Stimulated activated CD4-positive, alpha-beta T cell treated with anti-CD3 and anti-CD28 coated beads, TNF-alpha, amount 100 ng/mL, for 4 hours (primary cell): ENCODE measurements at places on chromosomes 16 and 17.

DNA sequence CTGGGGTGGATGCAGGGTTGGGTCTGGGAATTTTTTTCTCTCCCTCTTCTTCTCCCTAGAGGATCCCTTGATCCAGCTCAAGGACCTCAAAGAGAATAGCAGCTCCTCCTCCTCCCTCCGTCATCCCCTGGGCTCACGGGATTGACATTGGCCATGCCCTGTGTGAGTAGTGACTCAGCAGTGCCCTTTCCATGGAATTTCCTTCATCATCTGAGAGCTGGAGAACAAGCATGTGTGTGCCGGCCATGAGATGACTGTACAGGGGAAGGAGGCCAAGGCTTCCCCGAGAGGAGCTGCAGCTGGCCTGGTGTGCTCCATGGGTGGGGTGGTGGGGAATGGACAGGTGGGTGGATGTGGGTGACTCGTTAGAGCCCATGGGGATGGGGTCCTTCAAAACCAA, 8.9 kb upstream of the WSCD1 start:
- no peak for DNase-seq

- DNase-seq: no peak
Measured at GRCh38 chr17:18093616-18094408, 6.1 kb downstream of the DRG2 start.

DNA sequence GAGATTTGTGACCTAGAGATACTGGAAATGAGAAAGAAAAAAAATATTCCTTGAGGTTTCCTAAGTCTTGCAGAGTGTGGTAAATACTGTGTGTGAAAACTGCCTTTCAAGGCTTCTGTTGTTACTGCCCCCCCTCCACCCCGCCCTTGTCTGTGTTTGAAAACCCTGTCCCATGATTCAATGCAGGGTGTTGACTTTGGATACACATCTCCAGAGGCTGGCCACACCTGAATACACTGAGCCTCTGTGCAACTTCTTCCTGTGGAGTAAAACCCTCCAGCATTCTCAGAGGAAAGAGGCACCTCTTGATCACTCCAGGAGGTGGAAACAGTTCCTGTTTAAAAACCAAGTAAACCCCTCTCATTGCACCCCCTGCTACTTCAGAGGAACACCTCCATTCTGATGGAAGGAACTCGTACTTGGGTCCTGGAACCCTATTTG, 123.0 kb upstream of the CACNG5 start:
- no peak for DNase-seq

DNA sequence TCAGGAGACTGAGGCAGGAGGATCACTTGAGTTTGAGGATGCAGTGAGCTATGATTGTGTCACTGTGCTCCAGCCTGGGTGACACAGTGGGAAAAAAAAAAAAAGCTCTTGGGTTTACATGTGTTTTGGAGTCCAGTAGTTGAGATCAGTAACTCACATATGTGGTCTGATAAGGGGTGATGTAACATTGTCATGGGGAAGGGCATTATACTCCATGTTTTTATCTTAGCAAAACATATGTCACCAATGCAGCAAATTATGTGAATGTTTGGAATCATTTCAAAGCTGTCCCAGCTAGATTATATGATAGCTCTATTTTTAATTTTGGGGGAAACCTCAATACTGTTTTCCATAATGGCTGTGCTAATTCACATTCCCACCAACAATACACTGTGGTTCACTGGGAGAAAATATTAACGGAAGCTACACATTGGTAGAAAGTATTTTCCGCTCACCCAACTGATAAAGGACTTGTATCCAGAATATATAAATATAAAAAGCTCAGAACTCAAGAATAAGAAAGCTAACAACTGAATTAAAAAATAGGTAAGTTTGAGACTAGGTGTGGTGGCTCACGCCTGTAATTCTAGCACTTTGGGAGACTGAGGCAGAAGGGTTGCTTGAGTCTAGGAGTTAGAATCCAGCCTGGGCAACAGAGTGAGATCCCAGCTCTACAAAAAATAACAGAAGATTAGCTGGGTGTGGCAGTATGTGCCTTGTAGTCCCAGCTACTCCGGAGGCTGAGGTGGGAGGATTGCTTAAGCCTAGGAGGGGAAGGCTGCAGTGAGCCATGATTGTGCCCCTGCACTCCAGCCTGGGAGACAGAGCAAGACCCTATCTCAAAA, 224.1 kb upstream of the TBX2 start:
- DNase-seq: no peak

- no peak for DNase-seq
Measured at GRCh38 chr16:73885319-73885718, 411.3 kb upstream of the PSMD7 start.

DNA sequence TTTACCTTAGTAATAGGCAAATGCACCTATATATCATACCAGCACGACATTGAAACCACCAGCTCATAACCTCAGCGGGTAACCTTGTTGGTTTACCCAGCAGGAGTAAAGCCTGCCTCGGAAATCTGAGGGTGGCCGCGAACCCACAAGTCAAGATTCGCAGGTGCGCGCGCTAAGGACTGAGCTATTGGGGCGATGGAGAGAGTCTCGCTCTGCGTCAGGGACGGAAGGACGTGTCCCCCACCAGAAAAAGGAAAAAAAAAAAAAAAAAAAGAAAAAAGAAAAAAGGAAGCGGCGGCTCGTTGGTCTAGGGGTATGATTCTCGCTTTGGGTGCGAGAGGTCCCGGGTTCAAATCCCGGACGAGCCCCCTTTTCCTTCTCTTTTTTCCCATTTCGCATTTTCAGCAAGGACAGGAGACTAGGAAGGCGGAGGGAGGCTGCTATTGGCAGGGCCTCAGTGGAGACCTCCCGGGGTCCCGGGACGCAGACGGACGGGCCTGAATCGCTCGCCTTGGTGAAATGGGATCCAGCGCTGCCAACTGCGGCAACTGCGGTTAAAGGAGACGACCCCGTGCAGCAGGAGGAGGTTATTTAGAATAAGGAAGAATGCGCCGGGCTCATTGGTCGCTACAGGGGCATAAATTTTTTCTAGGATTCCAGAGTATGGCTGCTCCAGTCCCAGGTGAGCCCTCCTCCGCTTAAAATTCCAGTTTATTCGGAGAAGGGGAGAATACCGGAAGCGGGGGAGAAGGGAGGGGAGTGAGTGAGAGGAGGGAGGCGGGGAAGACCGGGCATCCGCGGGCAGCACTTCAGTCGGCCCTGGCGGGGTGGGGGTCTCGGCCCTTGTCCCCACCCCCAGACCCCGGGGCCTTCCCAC, at the start of gene OR1F1:
Gene OR1F1 (plus strand): TSS at position 407 of the 877 bp plus-strand sequence.
- no peak for DNase-seq

DNA sequence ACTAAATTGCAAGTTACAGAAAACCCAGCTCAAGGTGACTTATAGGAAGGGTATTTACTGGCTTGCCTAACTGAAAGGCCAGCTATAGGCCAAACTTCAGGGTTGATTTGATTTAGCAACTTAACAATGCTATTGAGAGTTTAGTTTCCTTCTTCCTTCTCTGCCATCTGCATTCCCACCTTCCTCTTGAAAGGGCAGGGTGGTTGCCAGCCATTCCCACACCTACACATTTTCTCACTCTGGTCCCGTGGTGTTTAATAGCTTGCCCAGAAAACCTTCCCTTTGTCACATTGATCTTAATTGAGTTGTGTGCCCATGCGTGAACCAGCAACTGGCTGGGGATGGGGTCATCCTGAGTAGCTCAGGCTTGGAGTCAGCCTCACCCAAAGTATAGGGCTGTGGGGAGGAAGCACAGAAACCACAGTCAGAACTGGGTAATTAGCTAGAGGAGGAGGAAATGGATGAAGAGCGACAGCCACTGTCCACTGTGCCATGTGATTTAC, 194.7 kb downstream of the SPECC1 start:
- DNase-seq: no peak

- no peak for DNase-seq
Measured at GRCh38 chr16:2689968-2690801, 7.9 kb downstream of the KCTD5 start.

DNA sequence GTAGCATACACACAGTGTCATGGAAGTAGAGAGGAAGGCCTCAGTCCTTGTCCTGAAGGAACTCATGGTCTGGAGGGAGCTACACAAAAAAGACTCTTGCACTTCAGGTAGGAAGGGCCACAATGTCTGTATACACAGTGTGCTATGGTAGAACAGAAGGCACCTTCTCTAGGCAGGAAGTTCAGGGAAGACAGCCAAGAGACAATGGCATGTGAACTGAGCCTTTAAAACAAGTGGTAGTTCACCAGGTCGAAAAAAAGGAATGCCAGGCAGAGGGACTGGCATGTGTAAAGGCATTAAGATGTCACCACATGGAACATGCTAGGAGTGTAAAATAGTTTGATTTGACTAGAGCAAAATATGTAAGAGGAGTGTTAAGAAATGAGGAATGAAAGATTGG, 9.7 kb downstream of the GNAO1 start:
- DNase-seq: no peak

DNA sequence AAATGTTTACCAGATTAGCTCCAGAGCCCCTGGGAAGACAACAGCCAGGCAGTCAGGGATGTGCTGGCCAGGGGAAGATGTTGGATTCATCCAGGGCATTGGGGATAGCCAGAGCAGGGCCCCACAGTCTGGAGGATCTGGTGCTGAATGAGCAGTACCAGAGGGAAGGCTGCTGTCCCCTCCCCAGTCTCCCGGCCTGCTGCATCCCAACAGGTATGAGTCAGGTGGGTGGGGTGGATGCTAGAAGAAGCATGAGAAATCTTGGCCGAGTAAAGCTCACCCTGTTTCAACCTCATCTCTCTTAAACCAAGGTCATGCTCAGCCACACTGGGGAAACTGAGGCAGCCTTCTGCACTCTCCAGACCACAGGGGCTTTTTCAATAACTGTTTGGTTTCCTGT, 71.9 kb upstream of the SEC14L1 start:
- no peak for DNase-seq

DNA sequence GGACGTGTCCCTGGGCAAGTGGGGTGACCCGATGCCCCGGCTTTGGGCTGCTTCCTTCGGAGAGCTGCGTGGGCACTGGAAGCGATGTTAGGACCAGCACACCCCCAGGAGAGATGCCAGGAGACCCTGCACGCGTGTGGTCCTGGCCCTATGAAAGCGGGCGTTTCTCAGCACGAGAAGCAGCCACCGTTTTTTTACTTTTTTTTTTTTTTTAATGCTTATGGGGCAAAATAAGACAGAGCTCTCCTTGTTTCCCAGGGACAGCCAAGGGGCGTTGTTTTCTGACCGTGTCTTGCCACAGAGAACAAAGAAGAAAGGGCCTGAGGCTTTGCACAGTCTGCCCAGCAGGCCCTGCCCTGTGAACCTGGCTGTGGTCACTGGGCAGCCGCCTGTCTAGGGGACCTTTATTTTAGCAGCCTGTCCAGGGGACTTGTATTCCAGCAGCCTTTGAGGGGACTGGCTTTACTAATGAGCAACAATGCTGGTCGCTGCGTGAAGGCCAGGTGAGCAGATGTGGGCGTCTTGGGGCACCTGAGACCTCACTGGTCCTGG, 996 bp downstream of the SLC25A10 start:
- DNase-seq: no peak

DNA sequence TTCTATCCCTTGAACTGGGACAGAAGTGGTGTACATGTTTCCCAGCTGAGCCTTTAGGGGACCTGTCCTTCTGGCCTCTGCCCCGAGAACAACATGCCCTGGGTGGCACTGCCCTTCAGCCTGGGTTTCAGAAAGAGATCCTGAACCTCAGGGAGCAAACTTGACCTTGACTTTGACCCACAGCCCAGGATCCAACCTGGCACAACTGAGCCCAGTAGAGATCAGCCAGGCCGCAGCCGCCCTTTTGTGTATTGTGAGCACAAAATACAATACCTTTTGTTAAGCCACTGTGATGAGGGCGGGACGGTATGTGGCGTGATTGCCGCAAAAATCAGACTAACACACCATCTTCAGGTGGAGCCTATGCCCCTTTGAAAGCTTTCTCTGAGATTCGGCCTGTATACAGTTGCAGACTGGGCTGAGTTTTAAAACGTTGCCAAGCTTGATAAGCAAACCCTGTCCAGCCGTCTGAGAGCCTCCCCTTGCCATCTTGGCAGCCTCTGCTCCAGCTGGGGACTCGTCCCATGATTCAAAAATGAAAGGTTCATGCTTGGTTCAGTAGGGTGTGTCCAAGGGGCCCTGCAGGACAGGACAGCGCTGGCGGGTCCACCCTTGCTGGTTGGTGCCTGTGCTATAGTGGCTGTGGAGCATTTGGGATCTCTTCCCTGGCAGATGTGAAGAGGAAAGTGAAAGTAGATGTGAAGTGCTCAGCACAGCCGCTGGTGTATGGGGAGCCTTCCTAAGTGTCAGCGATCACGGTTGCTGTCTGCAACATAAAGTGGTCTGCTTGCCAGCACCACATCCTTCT, 40.3 kb downstream of the FOXL1 start:
- DNase-seq: no peak

DNA sequence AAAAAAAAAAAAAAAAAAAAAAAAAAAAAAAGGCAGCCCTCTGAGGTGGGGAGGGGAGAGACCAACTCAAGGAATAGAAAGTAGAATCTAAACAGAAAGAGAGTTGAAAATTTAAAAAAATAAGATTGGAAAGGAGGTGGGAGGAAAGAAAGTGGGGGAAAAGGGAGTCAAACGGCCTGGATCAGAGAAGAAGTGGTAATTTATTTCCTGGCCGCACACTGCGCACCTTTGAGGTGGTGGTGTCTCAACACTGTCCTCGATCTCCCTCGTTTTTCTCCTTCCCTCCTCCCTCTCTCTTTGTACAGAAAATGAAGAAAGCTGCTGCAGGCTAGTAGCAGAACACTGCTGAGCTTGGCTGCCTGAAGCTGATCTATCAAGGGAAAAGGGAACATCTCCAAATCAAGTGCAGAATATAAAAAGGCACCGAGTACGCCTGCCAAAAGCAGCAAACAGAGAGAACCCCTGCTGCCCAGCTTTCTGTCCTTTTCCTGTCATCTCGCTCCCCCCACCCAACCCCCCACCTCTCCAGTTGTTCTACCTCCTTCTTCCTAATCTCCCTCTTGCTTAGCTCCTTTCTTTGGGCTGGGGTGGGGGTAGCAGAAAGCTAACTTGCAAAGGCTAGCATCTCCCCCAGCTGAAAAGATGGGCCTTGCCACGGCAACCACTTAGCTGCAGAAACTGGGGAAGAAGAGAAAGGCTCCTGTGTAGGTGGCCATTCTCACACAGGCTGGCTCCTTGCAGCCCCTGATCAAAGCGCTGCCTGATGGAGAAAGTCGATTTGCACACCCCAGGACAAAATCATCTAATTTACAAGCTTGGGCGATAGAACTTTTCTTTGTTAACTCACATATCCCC, 22.5 kb downstream of the AXIN2 start:
- no peak for DNase-seq

DNA sequence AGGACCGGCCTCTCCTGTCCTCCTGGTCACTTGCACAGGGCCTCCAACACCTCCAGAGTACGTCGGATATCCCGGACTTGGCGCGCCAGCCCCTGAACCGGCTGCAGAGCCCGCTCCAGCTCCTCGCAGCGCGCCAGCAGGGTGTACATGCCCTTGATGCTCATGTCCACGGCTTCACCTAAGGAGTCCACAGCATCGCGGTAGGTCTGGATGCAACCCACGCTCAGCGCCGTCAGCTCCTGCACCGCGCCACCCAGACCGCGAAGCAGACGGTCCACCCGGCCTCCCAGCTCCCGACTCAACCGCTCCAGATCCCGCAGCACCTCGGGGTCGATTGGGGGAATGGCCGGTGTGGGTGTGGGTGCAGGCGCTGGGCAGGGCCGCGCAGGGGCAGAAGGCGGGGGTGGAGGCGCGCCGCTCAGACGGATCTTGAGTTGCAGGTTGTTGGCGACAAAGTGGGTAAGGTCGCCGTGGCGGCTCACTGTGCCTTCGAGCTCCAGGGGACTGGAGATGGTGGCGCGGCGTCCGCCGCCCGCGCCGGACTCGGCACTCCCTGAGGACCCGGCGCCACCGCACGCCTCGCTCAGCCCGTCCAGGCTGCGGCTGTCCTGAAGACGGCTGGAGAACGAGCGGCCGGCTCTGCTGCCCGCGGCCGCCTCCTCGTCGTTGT, 804 bp downstream of the BORCS6 start:
- DNase-seq: no peak
